ENCODE measurements at places on chromosomes 2 and 18.

GRCh38 chr2:33488715-33489540 is 12.5 kb downstream of the RASGRP3 start:
- DNase-seq, result no peak

GRCh38 chr18:46156124-46156745 is 52.0 kb downstream of the HAUS1 start:
- no peak for DNase-seq

DNA sequence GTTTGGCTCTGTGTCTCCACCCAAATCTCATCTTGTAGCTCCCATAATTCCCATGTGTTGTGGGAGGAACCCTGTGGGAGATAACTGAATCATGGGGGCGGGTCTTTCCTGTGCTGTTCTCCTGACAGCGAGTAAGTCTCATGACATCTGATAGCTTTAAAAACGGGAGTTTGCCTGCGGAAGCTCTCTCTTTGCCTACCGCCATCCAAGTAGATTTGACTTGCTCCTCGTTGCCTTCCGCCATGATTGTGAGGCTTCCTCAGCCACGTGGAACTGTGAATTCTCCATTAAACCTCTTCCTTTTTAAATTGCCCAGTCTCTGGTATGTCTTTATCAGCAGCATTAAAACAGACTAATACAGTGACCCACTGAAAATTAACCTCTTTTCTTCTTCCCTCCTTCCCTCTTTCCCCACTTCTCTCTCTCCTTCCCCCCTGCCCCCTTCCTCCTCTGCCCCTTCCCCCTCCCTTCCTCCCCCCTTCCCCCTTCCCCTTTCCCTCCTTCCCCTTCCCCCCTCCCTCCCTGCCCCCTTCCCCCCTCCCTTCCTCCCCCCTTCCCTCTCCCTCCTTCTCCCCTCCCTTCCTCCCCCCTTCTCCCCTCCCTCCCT is 818.8 kb downstream of the SLC4A3 start:
- DNase-seq, result no peak

GRCh38 chr2:237590272-237591140 is at the start of gene RAB17:
TSS of gene RAB17 (minus strand) at chr2:237590734. CDS start at chr2:237586154, 4,580 bp downstream.
- no peak for DNase-seq

DNA sequence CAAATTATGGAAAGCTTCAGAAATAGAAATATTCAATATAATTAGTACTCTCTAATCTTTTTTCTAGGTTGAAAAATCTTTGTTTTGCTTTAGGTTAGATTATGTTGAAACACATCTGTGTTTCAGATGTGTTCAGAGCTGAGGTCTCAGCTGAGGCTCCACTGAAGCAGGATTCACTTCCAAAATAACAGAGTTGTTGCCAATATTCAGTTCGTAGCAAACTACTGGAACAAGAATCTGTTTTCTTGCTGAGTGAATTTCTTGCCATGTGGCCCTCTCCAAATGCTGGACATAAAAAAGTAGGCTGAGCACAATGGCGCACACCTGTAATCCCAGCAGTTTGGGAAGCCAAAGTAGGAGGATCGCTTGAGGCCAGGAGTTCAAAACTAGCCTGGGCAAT is 8.7 kb downstream of the PHOSPHO2 start:
- no peak for DNase-seq

DNA sequence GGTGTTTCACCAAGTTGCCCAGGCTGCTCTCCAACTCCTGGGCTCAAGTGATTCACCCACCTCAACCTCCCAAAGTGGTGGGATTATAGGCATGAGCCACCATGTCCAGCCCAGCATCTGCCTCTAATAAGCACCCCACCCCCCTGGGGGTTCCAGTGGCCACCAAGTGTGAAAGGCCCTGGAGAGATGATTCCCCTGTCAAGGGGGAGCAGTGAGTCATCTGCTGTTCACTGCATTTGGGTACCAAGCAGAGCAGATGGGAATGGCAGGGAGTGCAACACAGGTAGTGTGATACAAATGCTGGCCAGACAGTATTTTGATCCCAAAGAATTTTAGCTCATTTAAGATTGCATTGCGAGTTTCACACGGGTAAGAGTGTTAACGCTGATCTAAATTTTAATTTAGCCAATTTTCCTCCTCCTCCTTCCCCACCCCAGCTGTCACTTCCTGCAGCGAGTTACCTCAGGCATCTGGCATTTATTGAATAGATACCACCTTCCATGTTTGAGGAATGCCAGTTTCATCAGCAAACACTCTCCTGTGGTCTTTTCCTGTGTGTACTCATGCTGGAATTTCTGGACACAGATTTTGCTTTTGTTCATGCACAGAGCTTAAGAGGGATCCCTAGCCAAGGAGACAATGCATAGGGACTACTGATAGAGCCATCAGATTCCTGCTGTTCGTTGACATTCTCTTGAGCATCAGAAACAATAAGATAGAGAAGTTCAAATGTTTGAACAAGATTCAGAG is 32.4 kb upstream of the NCK2 start:
- DNase-seq, result no peak

GRCh38 chr2:241070811-241071676 is 31.0 kb downstream of the MTERF4 start:
- no peak for DNase-seq

GRCh38 chr2:101985101-101985792 is 6.5 kb upstream of the IL1R2 start:
- DNase-seq, result no peak

DNA sequence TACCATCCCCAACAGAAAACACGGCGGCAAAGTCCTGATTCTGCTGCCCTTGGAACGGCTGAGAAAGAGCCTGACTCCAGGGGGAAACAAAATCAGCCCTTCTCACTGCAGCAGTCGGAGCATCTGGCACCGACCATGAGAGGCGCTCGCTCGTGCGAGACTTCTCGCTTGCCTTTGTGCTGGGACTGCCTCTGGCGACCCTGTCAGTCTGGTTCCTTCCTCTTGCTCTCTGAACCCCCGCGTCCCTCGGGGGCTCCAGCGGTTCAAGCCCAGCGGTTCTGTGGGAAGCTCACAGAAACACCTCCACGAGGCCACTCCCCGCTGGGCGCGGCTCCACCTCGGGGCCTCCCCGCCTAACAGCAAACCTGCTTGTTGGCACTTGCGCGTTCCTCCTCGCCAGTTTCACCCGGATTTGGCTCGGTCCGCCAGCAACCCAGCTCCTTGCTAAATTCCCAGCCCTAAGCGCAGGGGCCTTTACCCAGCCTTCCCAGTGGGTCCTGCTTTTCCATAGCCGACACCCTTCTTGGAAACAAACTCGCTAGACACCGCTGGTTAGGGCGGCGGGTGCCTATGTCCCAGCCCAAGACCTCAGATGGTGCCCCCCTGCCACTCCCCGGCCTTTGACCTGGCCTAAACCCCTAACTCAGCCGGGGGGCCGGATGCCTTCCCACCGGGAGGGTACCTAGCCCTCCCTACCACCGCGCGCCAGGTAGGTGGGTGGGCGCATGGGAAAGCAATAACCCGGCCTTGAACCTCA is 2.2 kb downstream of the RND3 start:
- DNase-seq, result peak; percentile 71

GRCh38 chr2:127721978-127722355 is 20.7 kb downstream of the SFT2D3 start:
- DNase-seq, result no peak

DNA sequence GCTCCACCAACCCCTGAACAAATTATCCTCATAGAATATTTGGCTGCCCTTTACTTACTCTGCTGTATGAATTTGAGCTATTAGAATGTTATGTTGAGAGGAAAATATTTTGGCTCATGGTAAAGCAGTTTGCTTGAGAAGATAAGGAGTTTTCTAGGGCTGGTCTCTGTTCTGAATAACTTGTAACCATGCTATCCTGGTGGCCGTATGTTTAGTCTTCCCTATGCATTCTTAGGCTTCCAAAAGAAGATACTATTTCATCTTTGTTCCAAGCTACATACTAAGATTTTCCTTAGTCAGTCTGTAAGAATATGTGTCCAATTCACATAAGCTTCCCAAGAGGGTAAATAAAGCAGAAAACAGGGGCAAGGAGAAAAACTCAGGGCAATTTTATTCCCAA is 1105.1 kb upstream of the PIK3C3 start:
- no peak for DNase-seq

DNA sequence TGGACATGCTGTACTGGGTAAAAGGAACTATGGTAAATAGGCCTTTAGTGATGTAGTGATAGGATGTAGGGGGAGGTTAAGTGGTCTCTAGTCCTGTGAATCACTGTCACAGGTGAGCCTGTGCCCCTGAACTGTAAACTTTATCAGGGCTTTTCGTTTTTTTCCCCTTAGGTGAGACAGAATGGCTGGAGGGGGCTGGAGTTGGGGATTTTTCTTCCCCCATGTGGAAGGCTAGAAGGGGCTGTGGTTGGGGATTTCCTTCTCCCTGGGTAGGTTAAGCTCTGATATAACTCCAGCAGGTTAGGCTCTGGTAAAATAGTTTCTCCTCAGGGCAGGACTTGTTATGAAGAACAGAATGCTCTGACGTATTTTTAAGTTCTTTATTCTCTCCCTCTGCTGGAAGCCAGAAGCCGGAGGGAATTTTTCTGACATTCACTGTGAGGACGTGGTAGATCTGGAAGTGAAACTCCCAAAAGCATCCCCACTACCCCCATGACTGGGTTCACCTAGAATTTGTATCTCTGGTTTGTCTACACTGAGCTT is 28.5 kb downstream of the PIKFYVE start:
- no peak for DNase-seq

- no peak for DNase-seq
Measured at GRCh38 chr18:28735731-28736130, 558.8 kb upstream of the CDH2 start.

GRCh38 chr2:156399950-156400705 is 36.1 kb upstream of the GPD2 start:
- DNase-seq, result peak; percentile 53

DNA sequence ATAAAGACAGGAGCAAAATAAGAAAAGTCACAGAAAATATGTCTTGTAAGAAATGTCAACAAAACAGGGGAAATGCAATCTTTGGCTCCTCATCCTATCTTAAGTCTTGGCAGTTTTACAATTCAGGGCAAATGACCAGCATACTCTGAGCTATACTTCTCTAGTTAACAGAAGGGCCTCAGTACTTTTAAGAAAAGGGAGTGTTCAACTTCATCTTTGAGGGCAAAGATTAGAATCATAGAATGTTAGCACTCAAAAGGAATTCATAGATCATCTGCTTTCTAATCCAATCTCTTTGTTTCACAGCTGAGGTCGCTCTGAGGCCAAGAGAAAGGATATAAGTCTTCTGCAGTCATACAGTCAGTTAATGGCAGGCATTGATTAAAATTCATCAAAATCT is 174.0 kb upstream of the NT5C1B start:
- DNase-seq, result no peak

DNA sequence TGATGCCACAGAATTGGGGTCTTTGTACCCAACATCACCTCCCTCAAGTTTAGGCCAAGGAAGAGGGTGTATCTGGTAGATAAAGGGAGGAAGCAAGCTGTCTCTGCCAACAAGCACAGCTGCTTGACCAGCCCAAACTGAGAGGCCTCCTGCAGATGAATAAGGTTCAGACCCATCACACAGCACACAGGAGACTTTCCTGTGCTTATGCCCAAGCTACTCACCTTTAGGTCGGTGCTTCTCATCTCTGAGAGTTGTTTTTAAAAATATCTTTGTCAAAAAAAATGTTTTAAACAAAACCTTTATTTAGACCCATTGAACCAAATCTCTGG is 24.7 kb upstream of the SP3 start:
- DNase-seq, result no peak

GRCh38 chr2:98050070-98050469 is 36.9 kb upstream of the VWA3B start:
- no peak for DNase-seq

DNA sequence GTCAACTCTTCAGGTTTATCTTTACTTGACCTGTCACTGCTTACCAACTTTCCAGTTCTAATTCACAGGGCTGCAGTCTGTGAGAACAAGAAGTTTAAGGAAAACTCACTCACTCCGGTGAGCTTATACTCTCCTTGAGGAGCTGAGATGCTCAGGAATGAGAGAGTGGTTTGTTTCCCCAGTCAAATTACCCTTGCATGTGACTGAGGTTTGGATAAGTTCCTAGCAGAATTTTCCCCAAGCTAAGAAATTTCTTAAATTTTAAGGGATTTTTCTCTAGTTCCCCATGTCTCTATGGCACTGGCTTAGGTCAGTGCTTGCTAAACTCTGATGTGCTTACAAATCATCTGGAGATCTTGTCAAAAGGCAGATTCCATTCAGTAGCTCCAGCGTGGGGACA is 12.8 kb upstream of the CCDC85A start:
- no peak for DNase-seq

All from NCI-H1092 (cell line).